IMR-90 (cell line): ENCODE measurements at places on chromosomes 6 and 20.
A peak's percentile ranks its signal among the peaks of the same experiment; 100 is the strongest.

GRCh38 chr6:159378411-159379328, 209.5 kb downstream of the FNDC1 start:
- DNase-seq, result no peak

DNA sequence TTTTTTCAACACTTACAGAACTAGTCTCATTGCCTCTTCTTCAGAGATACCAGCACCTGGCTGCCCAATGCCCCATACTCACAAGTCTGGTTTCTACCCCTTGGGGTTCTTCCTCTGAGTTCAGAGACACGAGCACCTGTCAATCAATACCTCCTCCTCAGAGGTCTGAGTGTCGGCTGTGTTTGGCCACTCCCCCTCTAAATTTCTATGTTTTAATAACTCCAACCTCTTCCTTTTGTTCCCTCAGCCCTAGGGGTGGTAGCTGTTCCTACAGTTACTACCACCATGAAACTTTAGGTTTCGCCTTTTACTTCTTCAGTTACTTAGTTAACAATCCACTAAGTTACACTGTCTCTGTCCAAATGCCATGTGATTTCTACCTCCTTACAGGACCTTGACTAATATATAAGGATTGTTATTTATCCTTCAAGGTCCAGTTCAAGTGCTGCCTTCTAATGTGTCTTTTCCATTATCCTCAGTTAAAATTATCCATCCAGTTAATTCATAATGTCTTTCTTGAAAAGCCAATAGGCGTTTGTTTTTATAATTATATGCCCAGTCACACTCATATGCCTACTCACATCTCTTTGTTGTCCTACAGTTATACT, 14.6 kb upstream of the PHF20 start:
- no peak for DNase-seq

DNA sequence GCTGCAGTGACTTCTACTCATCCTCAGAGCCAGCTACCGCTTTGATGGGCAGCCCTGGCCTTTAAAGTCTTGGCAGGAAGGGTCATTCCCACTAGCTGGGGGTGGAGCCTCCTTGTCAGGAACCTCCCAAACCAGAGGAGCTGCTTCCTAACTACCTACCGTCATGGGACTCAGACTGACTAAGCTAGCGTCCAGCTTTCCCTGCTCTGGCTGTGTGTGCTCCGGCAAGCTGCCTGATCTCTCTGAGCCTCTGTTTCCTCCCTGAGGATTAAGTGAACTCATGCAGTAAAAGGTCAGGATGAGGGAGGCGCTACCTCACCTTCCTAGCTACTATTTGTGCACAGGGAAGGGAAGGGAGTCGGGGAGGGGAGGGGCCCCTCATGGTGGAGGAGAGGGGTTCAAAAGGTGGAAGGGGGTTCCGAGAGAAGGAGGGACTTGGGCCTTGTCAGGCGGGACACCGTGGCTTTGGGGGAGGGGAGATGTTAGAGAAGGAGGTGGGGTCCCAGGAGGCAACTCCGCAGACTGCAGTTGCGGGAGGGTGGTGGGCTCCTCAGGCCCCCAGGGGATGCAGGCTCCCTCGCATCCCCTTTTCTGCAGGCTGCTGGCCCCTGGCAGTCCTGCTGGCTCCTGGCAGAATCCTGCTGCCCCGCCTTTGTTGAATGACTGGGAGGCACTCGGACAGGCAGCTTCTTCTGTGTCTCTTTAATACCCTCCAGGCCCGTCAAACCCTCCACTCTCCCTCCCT, 9.8 kb downstream of the DUSP15 start:
- DNase-seq, result no peak

DNA sequence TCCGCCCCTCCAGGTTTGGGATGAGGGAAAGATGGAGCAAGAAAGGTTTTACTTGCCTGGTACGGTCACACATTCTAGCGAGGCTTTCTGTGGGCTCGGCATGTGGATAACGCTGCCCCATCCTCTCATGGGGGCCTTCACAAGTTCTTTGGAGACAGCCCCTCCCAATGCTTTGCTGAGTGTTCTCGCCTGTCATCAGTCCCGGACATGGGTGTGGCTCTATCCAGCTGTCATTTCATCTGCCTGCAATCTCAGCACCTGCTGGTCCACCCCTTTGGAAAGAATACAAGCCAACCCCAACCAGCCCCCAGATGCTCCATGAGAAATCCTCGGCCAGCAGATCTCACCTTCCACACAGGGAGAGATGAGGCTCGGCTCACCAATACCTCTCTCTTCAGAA, 30.3 kb upstream of the MDGA1 start:
- DNase-seq, result no peak

- DNase-seq, result no peak
Observed at GRCh38 chr20:19506021-19506420, 252.0 kb upstream of the RIN2 start.

GRCh38 chr20:43752051-43752360, 25.2 kb upstream of the GTSF1L start:
- no peak for DNase-seq

DNA sequence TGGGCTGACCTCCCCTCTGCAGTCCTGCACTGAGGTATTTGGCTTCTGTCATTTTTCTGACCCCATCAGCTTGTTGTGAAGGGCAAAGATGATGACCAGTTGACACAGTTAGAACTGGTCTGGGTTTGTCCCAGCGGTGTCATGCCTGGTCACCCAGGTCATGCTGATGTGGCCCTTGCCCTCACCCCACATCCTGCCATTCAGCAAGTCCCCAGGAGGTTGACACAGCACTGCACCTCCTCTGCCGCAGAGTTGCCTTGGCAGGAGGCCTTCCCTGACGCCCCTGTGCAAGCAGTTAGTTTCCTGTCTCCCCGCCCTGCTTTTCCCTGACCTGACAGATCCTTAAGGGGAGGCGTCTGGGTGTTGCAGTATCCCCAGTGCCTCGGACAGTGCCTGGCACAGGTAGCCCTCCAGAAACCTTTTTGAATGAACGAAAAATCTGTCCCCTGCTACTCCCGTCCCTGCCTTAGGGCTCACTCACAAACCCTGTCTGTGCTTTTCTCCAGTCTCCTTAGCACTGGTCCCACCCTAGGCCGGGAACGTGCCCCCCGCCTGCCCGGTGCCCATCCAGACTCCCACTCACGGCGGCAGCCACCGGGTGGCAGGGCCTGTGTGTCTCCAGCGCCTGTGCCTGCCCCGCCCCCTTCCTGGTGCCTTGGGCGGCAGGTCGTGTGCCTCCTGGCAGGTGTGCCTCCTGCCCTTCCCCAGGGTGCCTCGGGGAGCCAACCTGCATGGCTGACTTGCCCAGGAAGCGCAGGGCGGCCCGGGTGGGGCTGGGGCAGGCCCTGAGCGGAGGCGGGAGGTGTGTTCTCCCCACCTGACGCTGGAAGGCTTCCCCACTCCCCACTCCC, 146.3 kb upstream of the RNF24 start:
- DNase-seq, result no peak

GRCh38 chr6:122129313-122130025, 270.0 kb upstream of the HSF2 start:
- DNase-seq, result no peak

GRCh38 chr6:170229851-170230519, 60.9 kb downstream of the DLL1 start:
- DNase-seq, result no peak

- peak; percentile 2 for DNase-seq
Observed at GRCh38 chr20:38883081-38883980, 42.9 kb upstream of the FAM83D start.
